ENCODE measurements at places on chromosomes 12 and 14.

DNA sequence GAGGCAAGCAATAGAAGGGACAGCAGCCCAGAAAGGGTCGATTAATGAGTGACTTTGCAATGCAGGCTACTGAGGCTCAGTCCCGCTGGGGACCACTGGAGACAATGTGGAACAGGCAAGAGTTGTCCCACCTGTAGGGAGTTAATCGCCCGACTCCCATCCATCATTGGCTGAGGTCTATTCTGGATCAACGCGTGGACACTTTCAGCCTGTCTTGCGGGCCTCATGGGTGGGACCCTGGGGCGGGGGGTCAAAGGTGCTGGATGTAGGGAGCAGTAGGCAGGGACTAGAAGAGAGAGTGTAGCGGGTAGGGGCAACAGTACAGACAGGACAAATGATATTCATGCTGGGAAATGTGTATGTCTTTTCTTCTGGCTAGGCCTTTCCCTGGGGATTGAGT is 6.1 kb downstream of the IFI27L2 start:
- no peak for DNase-seq

DNA sequence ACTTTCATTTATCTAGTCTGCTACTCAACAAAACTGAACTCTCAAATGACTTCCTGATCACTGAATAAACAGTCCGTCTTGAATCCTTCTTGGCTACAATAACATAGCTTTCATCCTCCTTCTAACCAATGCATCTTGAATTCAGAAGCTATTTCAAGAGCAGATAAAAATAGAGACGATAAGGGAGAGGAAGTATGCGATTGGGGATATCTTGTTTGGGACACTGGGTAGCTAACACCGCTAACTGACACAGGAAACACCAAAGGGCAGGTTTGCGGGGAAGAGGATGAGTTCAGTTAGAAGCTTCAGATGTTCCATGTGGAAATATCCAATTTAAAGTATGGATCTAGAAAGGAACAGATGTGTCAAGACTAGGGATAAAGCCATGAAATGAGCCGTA is 102.5 kb downstream of the SLC41A2 start:
- DNase-seq, result no peak

- no peak for DNase-seq
Measured at GRCh38 chr12:26555139-26555538, 277.9 kb downstream of the ITPR2 start.

DNA sequence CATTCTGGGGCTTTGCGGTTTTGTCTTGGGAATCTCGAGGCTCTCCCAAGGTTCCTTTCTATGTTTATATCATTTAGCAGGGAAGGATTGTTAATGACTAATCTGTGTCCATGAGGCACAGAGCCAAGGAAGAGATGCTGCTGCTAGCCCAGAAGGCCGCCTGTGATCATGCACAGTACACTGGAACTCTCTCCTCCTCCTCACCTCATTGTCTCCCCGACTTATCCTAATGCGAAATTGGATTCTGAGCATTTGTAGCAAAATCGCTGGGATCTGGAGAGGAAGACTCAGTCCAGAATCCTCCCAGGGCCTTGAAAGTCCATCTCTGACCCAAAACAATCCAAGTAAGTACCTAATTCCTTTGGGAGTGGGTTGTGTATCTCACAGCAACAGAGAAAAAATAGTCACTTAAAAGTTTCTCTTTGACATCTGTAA is at the start of gene NR1H4:
Gene NR1H4 (plus strand): TSS at position 151 of the 435 bp plus-strand sequence. CDS start 19,458 bp downstream, outside the sequence.
- no peak for DNase-seq

DNA sequence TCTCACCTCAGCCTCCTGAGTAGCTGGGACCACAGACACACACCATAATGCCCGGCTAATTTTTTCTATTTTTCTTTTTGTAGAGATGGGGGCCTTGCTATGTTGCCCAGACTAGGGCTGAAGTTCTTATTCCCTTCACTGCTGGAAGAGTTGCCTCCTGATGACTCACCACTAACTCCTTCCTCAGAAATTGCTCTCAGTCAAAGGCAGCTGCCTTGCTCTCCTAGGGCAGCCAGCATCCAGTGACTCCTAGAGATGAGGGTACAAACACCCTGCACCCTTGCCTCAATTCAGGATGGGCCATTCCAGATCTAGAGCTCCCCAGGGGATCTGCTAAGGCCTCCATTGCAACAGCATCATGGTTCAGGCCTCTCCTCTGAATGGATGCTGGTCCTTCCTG is 54.0 kb upstream of the RASSF8 start:
- no peak for DNase-seq

Data from endothelial cell of umbilical vein (primary cell).